ENCODE measurements at places on chromosomes 11 and 22. TPM values are rescaled to one million over a fixed set of nuclear protein-coding genes. Genes with fewer than 3 reads are reported as not detected.
A peak's percentile ranks its signal among the peaks of the same experiment; 100 is the strongest.

SMIM35 gene
- 0.29 TPM for polyA plus RNA-seq

TBRG1 gene
- polyA plus RNA-seq, result 52.4 TPM

CECR2 gene
- polyA plus RNA-seq, result 0.24 TPM

SNX32 gene
- polyA plus RNA-seq, result 0.40 TPM

SLC22A6 gene
- polyA plus RNA-seq, result not detected

ATP6V1E1 gene
- 67.8 TPM for polyA plus RNA-seq

C11orf16 gene
- polyA plus RNA-seq, result not detected

OR4A16 gene
- polyA plus RNA-seq, result not detected

DNA sequence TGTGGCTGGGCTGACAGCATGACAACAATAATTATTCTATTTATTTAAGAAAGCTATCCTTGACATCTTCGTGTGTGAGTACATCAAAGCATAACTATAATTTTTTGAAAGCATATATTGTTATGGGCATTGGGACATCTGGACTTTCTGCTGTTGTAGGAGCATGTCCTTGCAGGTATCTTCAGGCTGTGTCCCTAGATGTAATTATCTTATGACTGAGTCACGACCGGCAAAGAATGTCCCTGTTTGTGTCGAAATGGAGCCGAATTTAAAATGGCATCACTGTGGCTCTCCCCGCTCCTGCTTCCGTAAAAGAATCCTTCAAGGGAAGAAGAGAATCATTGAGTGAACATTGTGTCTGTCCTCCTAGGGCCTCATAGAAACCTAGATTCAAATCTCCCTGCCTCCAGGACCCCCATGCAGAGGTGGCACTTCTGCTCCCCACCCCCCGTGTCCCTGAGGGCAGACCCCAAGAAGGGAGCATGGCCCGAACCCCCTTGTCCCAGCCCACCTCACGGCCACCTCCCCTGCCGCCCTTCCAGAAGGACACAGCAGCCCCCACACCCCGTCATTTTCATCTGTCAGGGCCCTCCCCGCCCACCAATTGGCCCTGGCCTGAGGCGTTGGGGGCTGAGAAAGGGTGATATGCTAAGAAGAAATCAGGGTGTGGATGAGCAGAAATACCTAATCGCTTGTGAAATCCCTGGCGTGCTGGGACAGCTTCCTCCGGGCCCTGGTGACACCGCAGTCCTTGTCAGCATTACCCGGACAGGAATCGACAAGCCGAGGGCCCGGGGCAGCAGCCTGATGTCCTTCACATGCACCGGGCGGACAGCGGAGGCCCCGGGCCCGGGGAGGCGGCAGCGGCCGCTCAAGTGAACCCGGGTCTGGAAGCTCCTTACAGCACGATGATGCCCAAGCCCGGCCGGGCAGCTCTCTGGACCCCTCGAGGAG is 48.6 kb upstream of the SLC22A12 start:
- H3K27me3 ChIP-seq, result no peaks in the 10 kb centered on the region
- no peak overlapping the region for H3K27ac ChIP-seq
- H3K36me3 ChIP-seq, result no peaks in the 10 kb centered on the region
- H3K4me3 ChIP-seq, result no peak overlapping the region

GRCh38 chr22:39351689-39352214 is 2.0 kb downstream of the SYNGR1 start:
- H3K27ac ChIP-seq, result no peak overlapping the region
- H3K4me1 ChIP-seq, result peaks cover 26% of the 10 kb centered on the region
- H3K4me3 ChIP-seq, result no peak overlapping the region
- no peaks in the 10 kb centered on the region for H3K27me3 ChIP-seq

GRCh38 chr22:22914726-22915669 is 27.4 kb downstream of the IGLL5 start:
- DNase-seq, result no peak
- no peaks in the 10 kb centered on the region for H3K27me3 ChIP-seq
- H3K4me3 ChIP-seq, result no peak overlapping the region
- H3K4me1 ChIP-seq, result no peaks in the 10 kb centered on the region
- no peak overlapping the region for H3K27ac ChIP-seq

DNA sequence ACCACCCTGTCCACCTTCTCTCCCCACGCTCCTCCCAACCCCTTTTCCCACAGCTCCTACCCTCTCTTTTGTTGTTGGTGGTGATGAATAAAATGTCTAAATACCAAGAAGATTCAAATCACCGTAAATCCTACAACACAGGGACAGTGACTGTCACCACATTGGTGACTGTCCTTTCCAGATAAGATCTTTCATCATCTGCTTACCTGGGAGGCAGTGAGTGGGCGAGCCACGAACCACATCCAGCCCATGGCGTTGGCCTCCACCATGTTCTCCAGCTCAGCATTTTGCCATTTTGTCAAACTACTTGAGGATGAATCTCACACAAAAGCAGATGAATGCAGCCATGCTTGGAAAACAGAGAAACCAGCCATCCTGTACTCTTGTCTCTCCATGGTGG is 6.7 kb upstream of the CYTH4 start:
- H3K4me3 ChIP-seq, result no peak overlapping the region
- no peaks in the 10 kb centered on the region for H3K36me3 ChIP-seq
- DNase-seq, result no peak
- peak overlapping the region; percentile 53 for H3K27ac ChIP-seq
- H3K27me3 ChIP-seq, result no peaks in the 10 kb centered on the region

DNA sequence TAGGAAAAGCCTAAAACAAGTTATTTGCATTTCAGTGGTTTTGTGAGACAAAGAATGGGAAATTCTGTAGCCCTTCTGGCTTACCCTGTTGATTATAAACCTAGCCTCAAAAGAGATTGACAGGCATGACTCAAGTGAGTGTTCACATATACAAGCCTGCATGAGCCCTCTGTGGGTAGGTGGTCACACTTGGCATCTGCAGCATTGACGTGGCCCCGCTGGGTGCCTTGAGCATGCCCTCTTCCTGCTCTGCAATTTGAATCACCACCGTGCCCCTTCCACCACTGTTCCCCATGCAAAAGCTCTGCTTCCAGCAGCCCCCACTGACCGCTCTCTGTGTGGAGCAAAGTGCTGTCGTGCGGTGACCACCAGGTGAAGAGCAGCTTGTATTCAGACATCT is 21.0 kb upstream of the ADSL start:
- peaks cover 80% of the 10 kb centered on the region for H3K36me3 ChIP-seq
- no peak overlapping the region for H3K4me3 ChIP-seq
- no peaks in the 10 kb centered on the region for H3K4me1 ChIP-seq
- DNase-seq, result no peak
- H3K27me3 ChIP-seq, result no peaks in the 10 kb centered on the region

- H3K36me3 ChIP-seq, result no peaks in the 10 kb centered on the region
- H3K27me3 ChIP-seq, result no peaks in the 10 kb centered on the region
- no peak overlapping the region for H3K4me3 ChIP-seq
- H3K4me1 ChIP-seq, result peaks cover 42% of the 10 kb centered on the region
- no peak for DNase-seq
- H3K27ac ChIP-seq, result no peak overlapping the region
Observed at GRCh38 chr11:10401256-10401655, 53.8 kb upstream of the AMPD3 start.

DNA sequence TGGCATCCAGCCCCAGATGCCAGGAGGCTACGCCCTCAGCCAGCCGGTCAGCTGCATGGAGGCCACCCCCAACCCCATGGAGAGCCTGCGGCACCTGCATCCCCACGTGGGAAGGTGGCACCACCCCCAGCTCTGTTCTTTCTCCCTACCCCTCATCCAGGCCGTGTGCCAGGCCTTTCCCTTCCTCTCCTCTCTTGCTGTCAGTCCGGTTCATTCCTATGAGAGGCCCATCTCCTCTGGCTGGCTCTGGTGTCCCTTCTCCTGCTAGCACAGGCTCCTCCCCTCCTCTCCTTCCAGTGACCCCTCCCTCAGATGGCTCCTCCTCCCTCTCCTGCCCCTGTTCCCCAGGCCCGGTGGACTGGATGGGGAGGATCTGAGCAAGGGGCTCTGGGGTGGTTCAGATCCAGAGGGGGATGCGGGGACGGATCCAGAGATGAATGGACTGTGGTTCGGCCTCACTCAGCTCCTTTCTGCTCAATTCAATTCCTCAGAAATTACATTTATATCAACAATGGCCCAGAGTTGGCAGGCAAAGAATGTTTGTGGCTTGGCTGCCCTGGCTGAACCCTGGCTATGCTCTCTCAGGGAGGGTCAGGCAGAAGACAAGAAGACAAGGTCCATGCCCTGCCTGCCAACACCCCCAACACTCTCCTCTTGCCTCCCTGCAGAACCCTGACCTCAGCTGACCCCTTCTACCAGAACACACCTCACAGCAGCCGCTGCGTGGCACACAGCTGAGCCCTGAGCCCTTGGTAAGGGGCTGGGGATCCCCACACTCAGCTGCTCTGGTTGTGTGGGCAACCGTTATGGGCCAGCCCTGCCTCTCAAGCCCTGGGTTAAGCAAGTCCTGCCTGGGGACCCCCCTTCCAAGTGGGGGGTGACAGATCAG is 18.5 kb upstream of the LRRC10B start:
- H3K27me3 ChIP-seq, result no peaks in the 10 kb centered on the region
- no peak overlapping the region for H3K4me3 ChIP-seq
- H3K4me1 ChIP-seq, result no peaks in the 10 kb centered on the region
- H3K27ac ChIP-seq, result no peak overlapping the region
- no peak for DNase-seq

DNA sequence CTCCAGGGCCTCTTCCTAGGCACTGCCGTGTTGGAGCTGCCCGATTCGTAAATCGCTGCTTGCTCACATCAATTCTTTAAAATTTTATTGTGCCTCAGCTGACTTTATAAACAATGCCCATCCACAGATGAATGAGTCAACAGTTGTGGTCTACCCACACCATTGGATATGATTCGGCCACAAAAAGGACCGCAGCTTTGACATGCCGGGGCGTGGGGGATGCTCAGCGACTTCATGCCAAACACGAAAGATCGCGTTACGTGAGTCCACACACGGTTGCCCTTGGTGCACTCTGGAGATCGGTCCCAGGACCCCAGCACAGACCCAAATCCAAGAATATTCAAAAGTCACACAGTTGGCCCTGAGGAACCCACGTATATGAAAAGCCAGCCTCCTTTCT is 195.7 kb downstream of the CTTN start:
- DNase-seq, result no peak
- no peak overlapping the region for H3K4me3 ChIP-seq
- no peaks in the 10 kb centered on the region for H3K36me3 ChIP-seq
- H3K27me3 ChIP-seq, result no peaks in the 10 kb centered on the region

Measured in CD14-positive monocyte (primary cell).